Activated naive CD8-positive, alpha-beta T cell treated with anti-CD3 and anti-CD28 coated beads, Interleukin-2, amount 10 ng/mL, durations not matched to agents 7 days and 5 days (primary cell): ENCODE measurements at places on chromosomes 5 and 9. TPM values are rescaled to one million over a fixed set of nuclear protein-coding genes. Genes with fewer than 3 reads are reported as not detected.

DNA sequence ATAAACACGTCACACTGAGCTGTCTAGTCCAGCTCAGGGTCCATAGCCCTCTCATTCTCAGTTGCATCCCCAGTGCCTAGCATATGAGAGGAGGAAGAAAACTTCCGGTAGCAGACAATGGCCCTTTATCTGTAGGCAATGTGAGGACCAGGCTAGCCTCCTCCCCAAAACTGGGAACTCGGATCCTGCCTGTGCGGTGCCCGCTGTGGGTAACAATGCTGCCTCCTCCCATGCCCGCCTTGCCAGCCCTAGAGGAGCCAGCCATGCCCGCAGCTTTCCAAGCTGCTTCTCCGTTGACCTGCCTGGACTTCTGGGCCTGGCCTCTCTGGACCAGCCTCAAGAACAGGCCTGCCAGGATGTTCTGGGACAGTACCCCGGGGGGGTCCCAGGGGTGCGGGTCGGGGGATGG is 74.6 kb upstream of the ORM1 start:
- no peak for DNase-seq

- DNase-seq: no peak
Measured at GRCh38 chr5:101425339-101425859, 522.3 kb upstream of the ST8SIA4 start.

DNA sequence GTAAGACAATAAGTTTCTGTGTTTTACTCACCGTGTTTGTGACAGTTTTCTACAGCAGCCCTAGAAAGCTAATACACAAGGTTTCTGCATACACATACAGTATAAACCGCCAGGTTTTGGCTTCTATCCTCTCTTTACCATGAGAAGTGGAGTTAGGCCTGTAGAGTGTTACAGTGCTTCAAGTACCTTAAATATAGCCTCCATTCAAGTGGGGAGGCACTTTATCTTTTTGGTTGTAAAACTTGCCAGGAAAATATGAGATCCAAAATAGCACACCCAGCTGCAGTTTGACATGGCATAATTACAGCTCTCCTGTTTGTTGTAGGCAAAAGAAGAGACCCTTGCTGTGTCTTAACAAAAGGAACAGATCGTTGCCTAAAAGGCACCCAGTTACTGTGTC is 90.3 kb upstream of the PTPN3 start:
- DNase-seq: no peak

- no peak for DNase-seq
Measured at GRCh38 chr5:891837-892393, 686 bp downstream of the BRD9 start.

The IL4 gene
- total RNA-seq: 1.8 TPM

DNA sequence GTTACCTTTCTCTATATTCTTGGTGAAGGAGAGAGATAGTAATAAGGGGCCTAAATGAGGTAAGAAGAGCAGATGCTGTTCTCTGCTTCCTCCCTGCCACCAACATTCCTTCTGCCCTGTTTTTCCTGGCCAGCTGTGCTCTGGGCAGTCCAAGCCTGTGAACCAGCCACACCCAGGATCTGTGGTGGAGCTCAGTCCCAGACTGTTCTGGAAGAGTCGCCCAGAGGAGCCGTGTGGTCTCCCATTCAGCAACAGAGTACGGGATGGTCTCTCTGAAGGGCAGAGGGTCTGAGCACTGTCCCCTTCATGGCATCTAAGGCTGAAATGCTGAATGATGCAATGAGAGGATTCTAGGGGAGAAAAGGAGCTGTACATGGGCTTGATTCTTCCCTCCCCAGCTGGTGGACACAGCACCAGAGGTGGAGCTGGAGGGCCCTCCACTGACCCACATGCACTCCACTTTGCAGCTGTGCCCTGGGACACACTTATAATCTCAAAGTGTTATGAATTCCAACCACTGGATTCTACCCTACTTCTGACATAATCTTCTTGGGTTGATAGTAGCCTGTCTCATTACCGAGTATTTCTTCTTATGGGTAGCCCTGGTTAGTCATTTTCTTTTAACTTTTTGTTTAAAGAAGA is 70.8 kb upstream of the RPS23 start:
- DNase-seq: no peak

DNA sequence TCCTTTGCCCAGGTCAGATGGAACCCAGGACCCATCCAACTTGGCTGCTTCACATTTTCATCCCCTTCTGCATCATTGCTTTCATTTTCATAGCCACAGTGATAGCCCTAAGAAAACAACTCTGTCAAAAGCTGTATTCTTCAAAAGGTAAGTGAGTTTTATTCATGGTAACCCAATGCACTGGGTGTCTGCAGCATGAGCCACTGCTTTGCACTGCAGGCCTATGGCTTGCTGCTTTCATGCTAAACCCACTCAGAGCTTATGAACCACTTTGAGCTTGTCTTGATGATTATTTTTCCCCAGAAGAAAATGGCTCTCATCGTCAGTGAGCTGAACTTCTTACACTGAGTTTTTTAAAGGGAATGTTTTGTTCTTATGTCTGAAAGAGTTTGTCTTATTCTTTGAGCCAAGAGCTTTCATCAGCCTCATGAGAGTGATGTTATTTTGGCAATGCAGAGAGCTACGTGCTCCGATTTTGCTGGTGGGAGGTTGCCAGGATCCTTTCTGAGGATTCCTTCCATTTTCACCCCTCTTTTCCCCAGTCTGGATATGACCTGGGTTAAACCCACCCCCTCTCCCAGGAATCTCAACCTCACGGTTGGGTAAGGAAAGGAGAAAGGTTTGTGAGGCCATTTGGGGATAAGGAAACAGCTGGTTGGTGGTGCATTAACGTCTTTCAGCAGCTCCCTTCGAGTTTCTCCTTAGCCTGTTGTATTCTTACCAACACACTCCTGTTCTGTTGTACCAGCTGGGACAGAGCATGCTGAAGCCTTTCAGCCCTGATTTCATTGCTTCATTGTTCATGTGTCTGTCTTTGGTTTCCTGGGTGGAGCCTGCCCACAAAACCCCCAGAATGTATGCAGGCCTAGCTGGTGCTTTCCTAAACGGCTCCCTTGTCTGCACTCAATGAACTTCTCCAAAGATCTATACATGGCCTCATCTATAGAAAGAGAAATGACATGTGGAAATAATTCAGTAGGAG is 47.6 kb downstream of the PDCD1LG2 start:
- DNase-seq: peak; percentile 47

- no peak for DNase-seq
Measured at GRCh38 chr5:3958389-3958788, 362.8 kb downstream of the IRX1 start.

GRCh38 chr5:68465133-68465532 is 249.6 kb downstream of the PIK3R1 start:
- DNase-seq: peak; percentile 36

The TAF7 gene
- 95.9 TPM for total RNA-seq

DNA sequence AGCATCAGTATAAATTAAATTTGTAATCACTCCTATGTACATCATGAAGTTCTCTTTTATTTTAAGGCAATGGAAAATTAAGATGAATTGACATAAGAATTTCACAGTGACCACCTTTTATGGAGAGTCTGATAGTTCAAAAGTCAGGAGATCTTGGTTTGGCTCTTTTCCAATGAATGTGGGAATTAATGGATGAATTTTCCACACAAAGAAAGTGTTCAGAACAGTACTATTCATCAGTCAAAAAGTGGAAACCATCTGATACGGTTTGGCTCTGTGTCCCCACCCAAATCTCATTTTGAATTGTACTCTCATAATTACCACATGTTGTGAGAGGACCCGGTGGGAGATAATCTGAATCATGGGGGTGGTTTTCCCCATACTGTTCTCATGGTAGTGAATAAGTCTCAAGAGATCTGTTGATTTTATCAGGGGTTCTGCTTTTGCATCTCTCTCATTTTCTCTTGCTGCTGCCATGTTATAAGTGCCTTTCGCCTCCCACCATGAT is 24.5 kb downstream of the CCDC125 start:
- DNase-seq: no peak

The SLC25A2 gene
- 1.3 TPM for total RNA-seq

- DNase-seq: no peak
Measured at GRCh38 chr5:71865665-71866320, 146.7 kb downstream of the CARTPT start.

GRCh38 chr9:30534455-30534854 is 1850.0 kb upstream of the ACO1 start:
- no peak for DNase-seq

- no peak for DNase-seq
Measured at GRCh38 chr9:99015890-99016289, 72.2 kb downstream of the COL15A1 start.

DNA sequence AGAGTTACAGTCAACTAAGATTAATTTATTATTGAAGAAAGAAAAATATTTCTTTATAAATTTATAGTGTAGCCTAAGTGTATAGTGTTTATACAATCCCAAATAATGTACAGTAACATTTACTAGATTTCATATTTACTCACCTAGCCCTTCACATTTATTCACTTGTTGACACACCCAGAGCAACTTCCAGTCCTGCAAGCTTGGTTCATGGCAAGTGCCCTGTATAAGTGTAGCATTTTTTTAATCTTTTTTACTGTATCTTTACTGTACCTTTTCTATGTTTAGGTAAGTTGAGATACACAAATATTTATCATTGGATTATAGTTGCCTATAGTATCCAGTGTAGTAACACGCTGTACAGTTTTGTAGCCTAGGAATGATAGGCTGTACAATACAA is 119.9 kb downstream of the SPATA31D1 start:
- no peak for DNase-seq

DNA sequence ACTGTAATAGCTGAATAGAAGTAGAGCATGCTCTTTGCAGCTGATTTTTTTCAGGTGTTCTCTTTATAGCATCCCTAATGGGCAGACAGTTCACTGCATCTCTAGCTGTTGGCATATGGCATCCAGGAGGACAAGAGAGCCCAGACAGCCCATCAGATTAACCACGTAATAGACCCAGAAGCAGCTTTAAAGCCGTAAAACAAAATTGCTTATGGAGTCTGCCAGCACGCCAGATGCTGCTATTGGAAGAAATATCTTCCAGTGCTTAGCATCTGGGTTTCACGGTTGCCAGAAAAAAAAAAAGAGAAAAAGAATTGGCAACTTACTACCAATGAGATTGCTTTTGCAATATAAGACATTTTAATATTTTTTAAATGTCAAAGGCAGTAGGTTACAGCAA is 869.4 kb upstream of the NUDT12 start:
- DNase-seq: no peak
